ENCODE measurements at places on chromosomes 7 and 10.

GRCh38 chr7:83362871-83363550, 200.3 kb upstream of the PCLO start:
- no peak for DNase-seq

DNA sequence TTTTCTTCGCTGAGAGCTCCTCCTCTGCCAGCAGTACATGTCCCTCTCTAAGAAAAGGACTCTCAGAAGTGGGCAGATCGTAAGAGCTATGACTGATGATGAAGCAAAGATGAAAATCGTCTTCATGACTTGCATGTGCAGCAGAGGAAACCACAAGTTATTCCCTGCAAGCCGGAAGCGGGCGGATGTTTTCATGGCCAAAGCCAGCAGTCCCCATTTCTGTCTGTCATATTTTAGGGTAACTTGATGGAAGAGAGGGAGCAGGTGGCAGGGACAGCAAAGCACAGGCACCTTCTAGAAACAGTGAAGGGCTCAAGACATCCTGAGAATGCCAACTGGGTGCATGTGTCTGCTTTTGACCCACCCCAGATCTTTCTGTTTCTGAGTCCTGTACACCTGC, 19.9 kb downstream of the KLF6 start:
- no peak for DNase-seq

DNA sequence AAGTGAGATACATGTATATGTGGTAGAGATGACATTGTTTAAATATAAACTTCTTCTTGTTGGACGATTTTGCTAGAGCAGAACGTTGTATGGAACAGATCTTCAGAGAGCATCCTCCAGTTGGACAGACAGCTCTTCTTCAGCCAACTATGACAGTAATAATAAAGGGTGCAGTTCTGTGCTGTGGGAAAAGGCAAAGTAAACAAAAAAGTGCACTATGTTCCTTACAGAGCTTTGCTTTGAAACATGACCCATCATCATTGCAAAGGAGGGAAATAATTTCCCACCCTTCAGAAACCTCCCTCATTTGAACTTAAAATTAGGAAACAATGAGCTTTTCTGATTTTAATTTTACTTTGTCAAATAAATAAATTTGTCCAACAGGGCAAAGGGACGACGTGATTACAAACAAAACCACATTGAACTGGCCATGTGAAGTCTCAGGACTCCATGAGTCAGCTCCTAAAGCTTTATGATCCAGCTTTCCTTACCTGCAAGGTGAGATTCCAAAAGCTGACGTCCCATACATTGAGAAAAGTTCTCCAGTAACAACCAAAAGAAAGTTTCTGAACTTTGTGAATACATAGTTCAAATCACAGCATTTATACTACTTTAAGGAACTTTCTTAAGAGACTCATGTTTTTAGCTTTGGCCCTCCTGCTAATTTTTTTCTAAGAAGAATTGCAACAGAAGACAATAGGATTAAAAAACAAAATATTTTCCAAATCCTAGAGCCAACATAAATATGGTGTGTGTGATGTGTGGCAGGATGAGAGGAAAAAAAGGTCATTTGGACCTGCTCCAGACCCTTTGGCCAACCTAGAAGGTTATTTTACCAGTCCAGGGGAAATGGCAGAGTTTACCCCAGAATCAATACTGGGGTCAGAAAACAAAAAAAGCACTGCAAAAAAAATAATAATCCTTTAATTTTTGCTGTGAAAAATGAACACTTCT, 565.4 kb upstream of the NRP1 start:
- no peak for DNase-seq

DNA sequence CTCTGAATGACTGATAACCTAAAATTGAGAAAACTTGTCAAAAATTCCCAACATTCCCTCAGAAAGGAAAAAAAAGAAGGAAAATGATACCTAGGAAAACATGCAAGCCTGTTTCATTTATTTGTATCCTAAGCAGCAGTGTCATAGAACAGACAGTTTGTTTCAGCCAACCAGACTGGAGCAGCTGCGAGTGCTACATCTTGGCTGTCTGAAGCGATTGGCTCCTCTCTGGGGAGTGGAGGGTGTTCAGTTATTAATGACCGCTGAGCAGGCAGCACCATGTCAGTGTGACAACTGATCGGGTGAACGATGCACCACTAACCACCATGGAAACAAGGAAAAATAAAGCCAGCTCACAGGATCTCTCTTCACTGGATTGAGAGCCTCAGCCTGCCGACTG, at the start of gene LRRN3:
LRRN3 (plus strand) TSS at position 282 of the 400 bp plus-strand sequence. CDS start 31,646 bp downstream, outside the sequence.
- DNase-seq, result no peak

DNA sequence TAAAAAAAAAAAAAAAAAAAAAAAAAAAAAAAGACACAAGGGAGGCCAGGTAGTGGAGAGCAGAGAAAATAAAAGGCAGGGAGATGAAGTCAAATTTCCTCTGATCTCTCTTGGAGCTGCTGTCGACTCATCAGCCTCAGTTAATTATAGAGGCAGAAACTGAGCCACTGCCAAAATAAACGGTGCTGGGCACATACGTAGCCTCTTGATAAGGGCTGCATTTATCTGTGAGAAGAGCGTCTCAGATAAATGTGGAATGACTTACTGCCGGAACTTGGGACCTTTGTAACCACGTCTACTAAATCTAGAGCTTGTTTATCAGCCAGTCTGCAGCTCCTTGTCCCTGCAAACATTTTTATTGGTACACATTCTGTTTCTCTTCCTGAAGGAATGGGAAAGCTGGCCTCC, 162.3 kb downstream of the BAMBI start:
- DNase-seq, result peak; percentile 39

DNA sequence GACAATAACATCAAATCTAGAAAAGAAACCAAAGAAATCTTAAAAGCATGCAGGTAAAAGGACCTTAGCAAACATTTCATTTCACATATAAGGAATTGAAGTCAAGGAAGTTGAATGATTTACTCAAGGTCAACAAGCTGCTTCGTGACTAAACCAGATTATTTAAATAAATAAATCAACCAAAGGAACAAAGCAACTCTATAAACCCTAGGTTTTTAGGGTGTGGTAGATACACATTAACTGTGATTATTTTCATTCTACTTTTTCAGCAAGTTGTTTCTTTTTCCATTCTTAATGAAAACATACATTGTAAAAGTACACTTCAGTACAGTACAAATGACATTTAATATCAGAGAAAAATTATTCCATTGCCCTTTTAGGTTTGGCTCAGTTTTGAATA, 382.0 kb upstream of the STEAP1 start:
- DNase-seq, result no peak

- no peak for DNase-seq
These were observed 3.5 kb upstream of the LMBR1 start for GRCh38 chr7:156896388-156897022.

GRCh38 chr10:104515678-104516199, 125.4 kb upstream of the SORCS3 start:
- DNase-seq, result no peak

GRCh38 chr7:155163696-155164095, 93.6 kb downstream of the HTR5A start:
- no peak for DNase-seq
